Activated B cell treated with CpG ODN at 0.5 μM for 24 hours (primary cell): ENCODE measurements at places on chromosomes 7 and 10.

DNA sequence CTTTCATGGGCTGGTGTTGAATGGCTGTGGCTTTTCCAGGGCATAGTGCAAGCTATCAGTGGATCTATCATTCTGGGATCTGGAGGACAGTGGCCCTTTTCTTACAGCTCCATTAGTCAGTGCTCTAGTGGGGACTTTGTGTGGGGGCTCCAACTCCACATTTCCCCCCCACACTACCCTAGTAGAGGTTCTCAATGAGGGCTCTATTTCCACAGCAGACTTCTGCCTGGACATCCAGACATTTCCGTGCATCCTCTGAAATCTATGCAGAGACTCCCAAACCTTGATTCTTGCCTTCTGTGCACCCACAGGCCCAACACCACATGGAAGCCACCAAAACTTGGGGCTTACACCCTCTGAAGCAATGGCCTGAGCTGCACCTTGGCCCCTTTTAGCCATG, 208.3 kb upstream of the MKLN1 start:
- H3K27me3 ChIP-seq = no peaks in the 10 kb centered on the region
- H3K27ac ChIP-seq = no peak overlapping the region
- no peak for DNase-seq

GRCh38 chr7:73585196-73585595, 6.8 kb upstream of the TBL2 start:
- no peak overlapping the region for H3K4me3 ChIP-seq
- no peak overlapping the region for H3K27ac ChIP-seq
- peaks cover 5% of the 10 kb centered on the region for H3K4me1 ChIP-seq
- no peaks in the 10 kb centered on the region for H3K36me3 ChIP-seq
- no peak for DNase-seq

- DNase-seq = no peak
- no peaks in the 10 kb centered on the region for H3K4me1 ChIP-seq
- no peaks in the 10 kb centered on the region for H3K36me3 ChIP-seq
Observed at GRCh38 chr7:107994421-107995030, 8.4 kb downstream of the LAMB1 start.

- no peak overlapping the region for H3K27ac ChIP-seq
- no peaks in the 10 kb centered on the region for H3K4me1 ChIP-seq
- DNase-seq = no peak
- no peaks in the 10 kb centered on the region for H3K27me3 ChIP-seq
- H3K4me3 ChIP-seq = no peak overlapping the region
Observed at GRCh38 chr10:63542835-63543575, 21.8 kb downstream of the REEP3 start.

DNA sequence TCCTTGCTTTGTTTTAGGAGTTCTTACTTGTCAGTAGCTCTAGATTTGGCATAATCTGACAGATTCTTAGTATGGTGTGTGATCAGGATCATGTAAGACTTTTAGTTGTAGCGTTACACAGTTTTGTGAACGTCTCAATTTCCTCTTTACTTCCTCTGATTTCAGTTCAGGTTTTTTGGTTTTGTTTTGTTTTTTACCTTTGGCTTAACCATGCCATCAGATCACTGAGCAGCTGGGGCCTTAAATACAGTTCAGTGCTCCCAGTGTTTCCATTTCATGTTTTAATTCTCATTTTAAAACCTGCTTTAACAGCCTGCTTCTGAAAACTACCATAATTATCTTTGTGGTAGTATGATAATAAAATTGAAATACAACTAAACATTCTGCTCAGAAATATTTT, 27.2 kb upstream of the ARMS2 start:
- H3K27ac ChIP-seq = peak overlapping the region; percentile 46
- H3K4me1 ChIP-seq = peaks cover 50% of the 10 kb centered on the region
- no peaks in the 10 kb centered on the region for H3K27me3 ChIP-seq
- H3K4me3 ChIP-seq = peak overlapping the region; percentile 17
- peaks cover 49% of the 10 kb centered on the region for H3K36me3 ChIP-seq

- no peak overlapping the region for H3K27ac ChIP-seq
- no peak for DNase-seq
- no peaks in the 10 kb centered on the region for H3K4me1 ChIP-seq
- H3K27me3 ChIP-seq = no peaks in the 10 kb centered on the region
- no peak overlapping the region for H3K4me3 ChIP-seq
Observed at GRCh38 chr7:111825046-111825445, 262.8 kb upstream of the IMMP2L start.

GRCh38 chr7:83701736-83702135, 52.8 kb upstream of the SEMA3E start:
- DNase-seq = no peak
- no peak overlapping the region for H3K4me3 ChIP-seq
- no peak overlapping the region for H3K27ac ChIP-seq

- no peak for DNase-seq
Observed at GRCh38 chr10:127012769-127013152, 107.5 kb downstream of the DOCK1 start.
